ENCODE measurements at places on chromosomes 1 and 21.

DNA sequence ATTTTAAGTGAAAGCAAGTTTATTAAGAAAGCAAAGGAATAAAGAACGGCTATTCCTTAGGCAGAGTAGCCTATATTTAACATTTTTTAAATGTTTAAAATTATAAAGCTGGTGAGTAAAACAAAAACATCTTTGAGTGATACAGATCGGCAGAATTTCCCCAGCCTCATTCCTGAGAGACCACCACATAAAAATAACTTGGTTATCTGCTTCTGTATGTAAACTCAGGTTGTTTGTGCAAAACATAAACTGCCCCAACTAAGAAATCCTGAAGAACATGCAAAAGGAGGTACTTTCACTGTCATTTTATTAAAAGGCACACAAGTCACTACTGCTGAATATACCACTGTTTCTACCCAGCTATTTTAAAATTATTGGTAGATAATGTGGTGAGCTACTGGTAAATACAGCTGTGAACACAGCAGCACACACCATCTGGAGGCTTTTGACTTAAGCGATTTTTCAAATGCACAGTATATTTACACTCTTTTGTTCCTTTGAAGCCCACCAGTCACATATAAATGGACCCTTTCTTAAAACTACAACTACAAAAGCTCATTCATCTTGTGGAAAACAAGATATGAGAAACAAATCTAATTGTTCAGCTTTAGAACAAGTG is 119.3 kb downstream of the RERE start:
- DNase-seq, result no peak

GRCh38 chr1:3196577-3197245 is 127.7 kb downstream of the PRDM16 start:
- no peak for DNase-seq

DNA sequence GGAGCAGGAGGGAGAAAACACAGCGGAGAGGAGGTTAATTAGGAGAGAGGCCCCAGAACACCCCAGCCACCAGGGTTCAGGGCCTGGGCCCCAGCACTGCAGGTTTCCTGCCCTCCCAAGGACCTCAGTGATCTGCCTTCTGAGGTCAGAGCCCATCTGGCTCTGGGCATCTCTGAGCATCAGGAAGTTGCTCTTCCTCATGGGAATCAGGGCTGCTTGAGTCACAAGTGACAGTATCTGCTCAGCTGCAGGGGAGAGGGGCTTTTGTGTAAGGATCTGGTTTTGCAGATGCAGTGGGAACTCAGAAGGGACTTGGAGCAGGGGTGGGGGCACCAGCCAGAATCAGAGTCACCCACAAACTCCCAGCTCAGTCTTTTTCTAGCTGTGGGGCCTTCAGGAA is 472.1 kb downstream of the PTPRU start:
- DNase-seq, result no peak

GRCh38 chr21:16194788-16195537 is 465.2 kb downstream of the USP25 start:
- no peak for DNase-seq

DNA sequence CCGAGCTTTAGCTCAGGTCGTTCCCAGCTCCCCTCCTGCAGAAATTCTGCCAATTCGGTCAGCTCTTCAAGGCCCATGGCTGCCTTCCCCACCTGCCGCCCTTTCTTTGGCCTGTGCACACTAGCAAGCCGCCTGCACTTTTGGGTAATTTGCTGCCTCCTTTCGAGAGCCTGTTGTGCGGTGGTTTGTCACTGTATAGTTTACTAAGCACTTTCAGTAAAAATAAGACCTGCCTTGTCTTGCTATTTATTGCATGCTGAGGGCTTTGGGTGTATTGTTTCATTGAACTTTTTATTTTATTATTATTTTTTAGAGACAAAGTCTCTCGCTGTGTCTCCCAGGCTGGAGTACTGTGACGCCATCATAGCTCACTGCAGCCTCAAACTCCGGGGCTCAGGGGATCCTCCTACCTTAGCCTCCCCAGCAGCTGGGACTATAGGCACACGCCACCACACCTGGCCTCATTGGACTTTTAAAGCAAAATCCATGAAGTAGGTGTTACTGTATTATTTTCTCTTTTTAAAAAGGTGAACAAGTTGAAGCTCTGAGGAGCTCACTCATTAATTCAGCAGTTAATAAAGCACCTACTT is 1.1 kb upstream of the FABP3 start:
- no peak for DNase-seq

- no peak for DNase-seq
Observed at GRCh38 chr21:44734026-44734745, 22.8 kb upstream of the TSPEAR start.

DNA sequence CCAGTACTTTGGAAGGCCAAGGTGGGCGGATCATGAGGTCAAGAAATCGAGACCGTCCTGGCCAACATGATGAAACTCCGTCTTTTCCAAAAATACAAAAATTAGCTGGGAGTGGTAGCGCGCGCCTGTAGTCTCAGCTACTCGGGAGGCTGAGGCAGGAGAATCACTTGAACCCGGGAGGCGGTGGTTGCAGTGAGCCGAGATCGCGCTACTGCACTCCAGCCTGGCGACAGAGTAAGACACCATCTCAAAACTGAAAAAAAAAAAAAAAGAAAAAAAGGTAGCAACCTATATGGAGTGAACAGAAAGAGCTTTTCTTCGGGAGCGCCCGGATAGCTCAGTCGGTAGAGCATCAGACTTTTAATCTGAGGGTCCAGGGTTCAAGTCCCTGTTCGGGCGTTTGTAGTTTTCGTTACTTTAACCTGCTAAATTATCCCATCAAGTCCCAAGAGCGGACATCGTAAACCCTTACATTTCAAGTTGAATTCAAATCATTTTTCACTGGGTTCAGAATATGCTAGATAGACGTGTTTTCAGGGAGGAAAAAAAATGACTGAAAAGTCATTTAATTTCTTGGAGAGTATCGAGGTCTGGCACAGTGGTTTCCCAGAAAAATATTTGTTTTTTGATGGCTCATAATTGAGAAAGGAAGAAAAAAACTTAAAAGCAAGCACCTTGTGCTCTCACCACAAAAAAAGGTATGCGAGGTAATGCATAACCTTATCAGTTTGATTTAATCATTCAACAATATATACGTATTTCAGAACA is 9.8 kb upstream of the MDM4 start:
- peak; percentile 80 for DNase-seq

DNA sequence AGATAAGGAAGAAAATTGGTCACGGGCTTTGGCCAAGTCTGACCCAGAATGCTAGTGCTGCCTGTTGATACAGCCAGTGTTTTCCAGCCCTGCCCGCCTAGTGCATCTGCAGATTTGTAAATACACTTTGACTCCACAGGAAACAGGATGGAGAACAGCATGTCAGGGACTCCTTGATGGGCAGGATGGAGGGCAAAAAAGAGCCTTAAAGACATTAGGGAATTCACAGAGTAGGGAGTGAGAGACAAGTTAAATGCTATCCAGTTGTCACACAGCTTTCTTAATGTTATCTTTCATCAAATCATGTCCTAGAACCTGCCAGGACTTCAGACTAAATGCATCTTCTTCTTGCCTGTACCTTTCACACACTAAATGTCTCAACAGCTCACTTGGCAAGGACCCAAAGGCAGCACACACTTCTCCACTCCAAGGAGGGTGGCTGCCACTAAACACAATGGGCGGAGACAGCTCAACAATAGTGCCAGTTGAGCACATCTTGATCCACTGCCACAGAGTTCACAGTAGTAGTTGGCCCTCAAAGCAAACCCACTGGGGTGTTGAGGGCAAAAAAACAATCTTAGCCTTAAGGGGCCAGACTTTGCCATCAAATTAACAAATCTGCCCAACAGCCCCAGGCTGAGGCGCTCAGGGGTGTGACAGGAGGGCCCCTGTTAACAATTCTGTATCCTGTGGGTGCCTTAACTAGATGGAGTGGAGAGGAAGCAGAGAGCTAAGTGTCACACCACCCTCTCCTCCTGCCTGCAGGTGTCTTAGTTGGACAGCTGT is 2.7 kb downstream of the HIVEP3 start:
- no peak for DNase-seq

- DNase-seq, result no peak
Observed at GRCh38 chr21:38293113-38293512, 36.3 kb downstream of the KCNJ15 start.

DNA sequence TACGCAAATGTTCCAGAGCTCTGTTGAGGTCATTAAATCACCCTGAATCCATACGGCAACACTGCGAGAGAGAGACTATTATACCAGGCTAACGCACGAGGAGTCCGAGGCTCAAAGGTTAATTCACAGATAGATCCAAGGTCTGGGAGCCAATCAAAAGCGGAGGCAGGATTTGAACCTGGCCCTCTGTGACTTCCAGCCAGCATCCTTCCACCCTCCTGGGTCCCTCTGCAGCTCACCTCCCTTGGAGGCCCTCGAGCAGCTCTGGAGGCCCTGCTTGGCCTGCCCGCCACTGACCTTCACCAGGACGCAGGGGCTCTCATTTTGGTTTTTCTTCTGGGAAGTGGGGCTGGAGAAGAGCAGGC is 42.1 kb downstream of the KIAA1614 start:
- DNase-seq, result no peak

GRCh38 chr1:5594056-5594956 is 397.9 kb downstream of the NPHP4 start:
- no peak for DNase-seq

DNA sequence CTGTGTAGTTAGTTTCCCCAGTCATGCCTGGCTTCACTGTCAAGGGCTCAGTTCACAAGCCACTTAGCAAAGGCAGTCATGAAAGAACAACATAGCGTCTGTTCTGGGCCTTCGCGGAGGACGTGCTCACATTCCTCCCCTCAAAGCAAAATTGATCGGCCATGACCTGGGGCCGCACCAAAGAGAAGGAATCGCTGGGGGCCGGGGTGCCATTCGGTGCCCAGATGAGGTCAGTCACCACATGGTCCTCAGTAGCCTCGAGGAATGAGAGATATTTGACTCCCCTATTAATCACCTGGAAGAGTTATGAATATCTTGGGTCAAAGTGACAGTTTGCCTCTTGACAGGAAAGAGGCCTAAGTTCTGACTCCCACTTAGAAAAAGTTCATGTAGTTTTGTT is 251.1 kb upstream of the JUN start:
- no peak for DNase-seq

DNA sequence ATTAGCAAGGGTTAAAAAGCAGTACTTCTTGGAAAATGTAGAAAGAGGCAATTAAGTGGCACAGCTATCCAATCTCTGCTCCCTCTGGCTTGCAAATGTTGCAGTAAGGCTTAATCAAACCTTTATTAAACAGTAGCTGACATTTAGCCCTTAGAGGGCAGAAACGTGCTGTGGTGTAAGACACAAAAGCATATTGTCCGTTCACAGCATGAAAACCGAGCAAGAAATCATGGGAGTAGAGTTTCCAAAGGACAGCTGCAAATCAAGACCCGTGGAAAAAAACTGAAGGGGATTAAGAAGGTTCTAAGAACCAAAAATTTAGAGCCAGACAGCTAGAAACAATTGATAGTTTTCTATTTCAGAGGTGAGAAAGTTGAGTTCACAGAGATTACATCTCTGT is 13.1 kb downstream of the ZP4 start:
- no peak for DNase-seq

DNA sequence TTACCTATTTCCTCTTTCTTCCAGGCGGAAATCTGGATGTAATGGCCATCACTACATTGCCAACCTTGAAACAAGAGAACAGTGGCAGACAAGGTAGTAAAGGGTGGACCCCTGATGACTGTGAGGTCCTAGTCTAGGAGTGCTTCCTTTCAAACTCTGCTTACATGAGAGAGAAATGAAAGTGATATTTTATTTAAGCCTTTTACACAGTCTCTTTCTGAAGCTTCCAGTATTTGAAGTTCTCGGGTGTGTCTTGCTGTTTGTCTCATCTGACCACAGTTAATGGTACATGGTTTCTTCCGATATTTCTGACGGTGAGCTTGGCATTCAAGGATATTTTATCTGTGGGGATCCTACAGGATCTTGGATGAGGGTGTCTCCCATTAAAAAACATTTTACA is 215.2 kb downstream of the SLC45A1 start:
- no peak for DNase-seq

GRCh38 chr1:230907472-230908205 is 39.3 kb upstream of the C1orf198 start:
- no peak for DNase-seq

DNA sequence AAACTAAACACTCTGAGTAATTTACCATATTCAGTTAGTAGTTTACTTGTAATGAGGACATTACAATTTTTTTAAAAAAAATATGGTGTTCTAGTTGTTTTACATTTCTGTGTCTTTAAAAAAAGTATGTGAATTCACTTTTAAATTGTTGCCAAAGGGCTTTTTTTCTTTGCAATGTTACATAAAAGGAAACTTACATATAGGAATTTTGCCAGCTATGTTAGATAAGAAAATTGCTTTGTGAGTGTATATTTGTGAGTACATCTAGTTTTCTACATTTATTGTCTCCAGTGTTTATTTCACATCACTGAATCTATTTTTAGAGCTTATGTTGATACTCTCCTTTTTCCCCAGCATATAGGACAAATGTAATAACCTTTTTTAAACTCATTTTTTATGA is 206.8 kb downstream of the GPR52 start:
- no peak for DNase-seq

GRCh38 chr1:30777060-30777903 is 19.7 kb upstream of the LAPTM5 start:
- no peak for DNase-seq

- no peak for DNase-seq
Observed at GRCh38 chr1:85584923-85585322, 4.4 kb downstream of the CCN1 start.

- no peak for DNase-seq
Observed at GRCh38 chr1:202230061-202230938, 36.7 kb downstream of the LGR6 start.

- no peak for DNase-seq
Observed at GRCh38 chr1:38693759-38694158, 165.8 kb downstream of the RRAGC start.

DNA sequence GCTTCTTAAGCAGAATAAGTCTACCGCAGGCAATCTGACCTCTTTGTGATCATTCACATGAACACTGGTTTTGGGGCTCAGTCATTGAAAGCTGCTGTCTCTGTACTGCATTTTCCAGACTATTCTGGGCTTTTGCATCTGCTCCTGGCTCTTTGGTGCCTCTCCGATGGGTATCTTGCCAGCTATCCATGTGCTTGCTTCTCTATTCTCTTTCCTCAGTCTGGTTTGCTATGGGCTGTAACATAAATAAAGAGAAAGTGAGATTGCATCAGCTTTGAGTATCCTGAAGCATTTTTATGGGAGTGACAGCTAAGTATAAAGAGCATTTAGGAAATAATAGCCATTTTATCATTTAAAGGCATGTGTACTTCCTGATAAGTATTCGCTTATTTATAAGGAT is 70.7 kb downstream of the C1orf21 start:
- DNase-seq, result no peak

- no peak for DNase-seq
Observed at GRCh38 chr1:179121159-179121938, 39.5 kb downstream of the TOR3A start.
